ENCODE measurements at places on chromosomes 4 and X.

- DNase-seq = peak; percentile 7
Measured at GRCh38 chrX:102624105-102624504, 24.8 kb downstream of the ARMCX5 start.

GRCh38 chr4:154731756-154732155, 12.0 kb upstream of the LRAT start:
- no peak for DNase-seq

DNA sequence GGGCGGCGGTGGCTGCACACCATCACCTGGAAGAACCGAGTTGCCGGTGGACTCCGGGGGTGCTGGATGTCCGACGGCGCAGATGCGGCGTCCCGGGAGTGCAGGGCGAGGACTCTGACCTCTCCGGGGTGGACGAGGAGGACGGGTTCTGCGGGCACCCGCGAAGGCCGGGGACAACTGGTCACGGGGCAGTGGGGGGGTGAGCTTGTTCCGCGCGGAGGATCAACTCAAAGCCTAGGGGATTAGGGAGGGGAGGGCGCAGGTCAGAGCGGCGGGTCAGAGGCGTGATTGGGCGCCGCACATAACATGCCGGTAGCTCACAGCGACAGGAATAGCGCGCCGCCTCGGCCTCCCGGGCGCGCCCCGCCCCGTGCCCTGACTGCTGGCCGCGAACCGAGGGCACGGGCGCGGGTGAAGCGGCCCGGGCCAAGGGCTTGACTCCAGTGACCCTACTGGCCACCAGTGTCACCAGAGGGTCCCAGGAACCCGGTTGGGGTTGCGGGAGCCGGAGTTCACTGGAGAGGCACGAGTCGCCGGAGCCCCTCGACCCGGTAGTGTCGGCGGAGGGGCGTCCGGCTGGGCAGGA, at the start of gene KLHL34:
KLHL34 (minus strand) TSS at position 179 of the 586 bp plus-strand sequence. CDS start 542 bp downstream, outside the sequence.
- no peak for DNase-seq

GRCh38 chr4:87521757-87522374, 7.3 kb downstream of the SPARCL1 start:
- no peak for DNase-seq

DNA sequence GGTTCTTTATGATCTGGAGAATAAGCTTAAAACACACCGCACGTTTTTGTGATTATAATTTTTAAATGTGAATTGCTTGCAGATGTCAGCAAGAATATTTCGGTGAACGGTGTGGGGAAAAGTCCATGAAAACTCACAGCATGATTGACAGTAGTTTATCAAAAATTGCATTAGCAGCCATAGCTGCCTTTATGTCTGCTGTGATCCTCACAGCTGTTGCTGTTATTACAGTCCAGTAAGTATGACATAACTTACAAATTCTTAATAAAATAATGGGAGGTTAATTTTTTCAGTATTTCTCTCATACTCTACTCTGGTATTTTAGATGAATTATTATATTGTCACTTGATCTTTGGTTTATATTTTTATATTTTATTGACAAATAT, 5.4 kb downstream of the AREG start:
- DNase-seq = no peak

DNA sequence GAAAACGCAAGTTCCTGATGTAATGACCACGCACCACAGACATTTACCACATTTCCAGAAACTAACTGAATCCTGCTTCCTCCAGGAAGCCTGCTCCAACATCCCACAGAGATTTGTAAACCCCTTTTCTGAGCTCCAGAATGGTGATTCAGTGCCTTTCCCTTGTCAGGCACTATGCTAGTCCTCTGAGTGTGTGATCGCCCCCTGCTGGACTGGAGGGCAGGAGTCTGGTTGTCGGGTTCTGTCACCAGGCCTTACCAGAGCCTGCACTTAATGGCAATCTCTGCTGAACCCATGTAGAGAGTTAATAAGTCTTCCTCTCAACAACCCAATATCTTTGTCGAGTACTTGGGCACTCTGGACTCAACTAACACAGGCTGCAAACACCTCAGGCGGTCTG, 14.5 kb upstream of the KDM5C start:
- no peak for DNase-seq

GRCh38 chr4:144179152-144179739, 38.7 kb upstream of the GYPA start:
- DNase-seq = no peak

- no peak for DNase-seq
Measured at GRCh38 chr4:38860788-38861424, 4.3 kb upstream of the TLR6 start.

- DNase-seq = no peak
Measured at GRCh38 chr4:102860611-102861324, 8.0 kb upstream of the CISD2 start.

- DNase-seq = no peak
Measured at GRCh38 chr4:103032574-103032973, 13.1 kb upstream of the SLC9B1 start.

- DNase-seq = no peak
Measured at GRCh38 chr4:184616633-184617551, 32.4 kb downstream of the CASP3 start.

- DNase-seq = peak; percentile 26
Measured at GRCh38 chr4:85491527-85491926, 16.6 kb downstream of the ARHGAP24 start.

DNA sequence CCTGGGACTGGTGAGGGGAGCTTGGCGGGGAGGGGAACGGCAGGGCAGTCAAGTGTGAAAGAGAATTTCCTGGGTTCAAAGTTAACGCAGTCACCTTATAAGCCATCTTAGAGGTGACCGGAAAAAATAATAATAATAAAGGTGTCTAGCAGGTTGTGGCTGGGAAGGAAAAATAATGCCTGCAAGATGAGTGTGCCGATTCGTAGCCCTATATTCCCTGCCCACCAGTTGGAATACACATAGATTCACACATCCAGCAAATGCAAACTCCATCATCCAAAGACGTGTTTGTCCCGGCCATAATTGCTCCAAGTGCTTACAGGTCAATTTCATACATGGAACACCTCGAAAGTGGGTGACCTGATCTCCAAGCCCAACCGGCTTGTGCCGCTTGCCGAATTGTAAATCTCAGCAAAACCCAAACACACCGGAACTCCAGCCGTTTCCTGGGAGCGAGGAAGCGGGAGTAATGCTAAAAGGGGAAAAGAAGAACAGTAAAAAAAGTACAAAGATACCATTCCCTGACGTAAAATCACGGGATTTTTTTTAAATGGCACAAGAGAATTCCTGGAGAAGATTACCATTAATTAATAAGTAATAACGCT, 1.3 kb upstream of the FAT1 start:
- no peak for DNase-seq

DNA sequence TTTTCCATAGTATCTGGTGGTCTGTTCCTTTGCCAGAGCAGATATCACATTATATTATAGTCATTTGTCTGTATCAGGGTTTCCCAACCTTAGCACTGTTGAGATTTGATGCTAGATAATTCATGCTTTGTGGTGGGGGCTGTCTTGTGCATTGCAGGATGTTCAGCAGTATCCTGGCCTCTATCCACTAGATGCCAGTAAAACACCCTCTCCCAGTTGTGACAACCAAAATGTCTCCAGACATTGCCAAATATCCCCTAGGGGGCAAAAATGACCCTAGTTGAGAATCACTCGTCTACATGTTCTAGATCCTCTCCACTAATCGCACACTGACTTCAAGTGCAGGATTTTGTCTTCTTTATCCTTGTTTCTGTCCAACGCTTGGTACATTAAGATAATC, 160.8 kb downstream of the FANCB start:
- DNase-seq = no peak

DNA sequence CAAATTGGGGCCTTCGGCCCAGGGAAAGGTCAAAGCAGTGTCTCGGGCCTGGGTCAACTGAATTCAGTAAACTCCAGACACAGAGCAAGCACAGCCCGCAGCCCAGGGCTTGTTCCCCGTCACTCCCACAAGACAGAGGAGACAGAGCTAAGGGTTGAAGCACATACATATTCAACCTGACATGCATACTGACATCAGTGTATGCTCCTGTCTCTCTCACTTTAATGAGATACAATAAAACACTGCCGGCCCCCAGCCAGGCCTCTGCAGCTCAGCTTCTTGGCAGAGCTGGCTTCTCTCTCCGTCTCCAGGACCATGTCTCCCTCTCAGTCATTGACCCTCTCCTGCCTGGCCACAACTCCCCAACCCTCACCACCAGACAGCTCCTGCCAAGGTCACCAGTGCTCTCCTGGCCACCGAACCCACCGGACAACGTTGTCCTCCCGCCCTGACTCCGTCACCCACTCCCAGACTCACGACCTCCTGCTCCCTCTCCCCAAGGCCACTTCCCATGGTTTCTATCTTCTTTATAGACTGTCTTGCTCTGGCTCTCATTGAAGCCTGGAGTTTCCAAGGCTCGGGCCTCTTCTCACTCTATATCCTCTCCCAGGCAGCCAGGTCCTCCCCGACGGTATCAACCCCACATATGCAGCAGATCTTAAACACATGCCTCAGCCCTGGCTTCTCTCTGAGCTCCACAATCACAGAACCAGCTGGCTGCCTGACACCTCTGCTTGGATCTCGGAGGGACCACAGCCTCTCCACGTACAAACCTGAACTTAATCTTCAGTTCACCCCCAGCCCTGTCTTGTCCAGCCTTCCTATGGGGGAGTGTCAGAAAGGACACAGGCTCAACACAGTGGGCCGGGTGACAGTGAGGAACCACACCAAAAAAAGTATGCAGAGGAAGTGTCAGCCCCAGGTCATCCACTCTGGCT, 67.7 kb upstream of the C4orf50 start:
- DNase-seq = no peak

DNA sequence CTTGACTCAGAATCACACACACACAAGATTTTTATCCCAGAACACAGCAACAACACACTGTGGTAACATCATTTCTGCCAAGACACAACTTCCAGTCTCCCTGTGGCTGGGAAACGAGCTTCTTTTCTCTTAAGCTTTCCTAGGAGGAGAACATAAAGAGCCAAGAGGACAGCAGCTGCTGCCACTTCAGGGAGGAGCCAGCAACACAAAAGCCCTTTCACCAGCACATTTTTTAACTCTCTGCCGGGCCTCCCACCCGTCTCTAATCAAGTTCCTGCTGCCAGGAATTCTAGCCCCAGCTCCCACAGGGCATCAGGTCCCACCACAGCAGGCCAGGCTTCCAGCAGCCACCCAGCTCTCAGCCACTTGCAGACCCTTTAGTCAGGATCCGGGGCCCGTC, 22.4 kb downstream of the FAT1 start:
- peak; percentile 49 for DNase-seq

DNA sequence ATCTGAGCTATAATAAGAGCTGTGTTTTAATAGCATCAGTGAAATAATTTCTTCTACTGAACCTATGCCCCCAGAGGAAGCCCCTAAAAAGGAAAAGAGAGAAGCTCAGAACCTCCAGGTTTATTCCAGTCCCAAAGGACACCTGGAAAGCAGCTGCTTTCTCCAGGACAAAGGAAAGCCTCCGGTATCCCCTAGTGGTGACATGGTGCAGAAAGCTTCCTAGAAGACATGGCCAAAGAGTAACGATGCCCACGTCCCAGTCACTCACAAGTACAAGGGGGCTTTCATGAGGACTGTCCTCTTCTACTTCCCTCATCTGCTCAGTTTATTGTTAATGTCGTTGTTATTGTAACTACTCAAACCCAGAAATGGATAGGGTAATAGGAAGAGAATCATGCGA, 343.9 kb downstream of the UNC5C start:
- no peak for DNase-seq

- no peak for DNase-seq
Measured at GRCh38 chr4:1210971-1211370, 38.0 kb downstream of the CTBP1 start.

DNA sequence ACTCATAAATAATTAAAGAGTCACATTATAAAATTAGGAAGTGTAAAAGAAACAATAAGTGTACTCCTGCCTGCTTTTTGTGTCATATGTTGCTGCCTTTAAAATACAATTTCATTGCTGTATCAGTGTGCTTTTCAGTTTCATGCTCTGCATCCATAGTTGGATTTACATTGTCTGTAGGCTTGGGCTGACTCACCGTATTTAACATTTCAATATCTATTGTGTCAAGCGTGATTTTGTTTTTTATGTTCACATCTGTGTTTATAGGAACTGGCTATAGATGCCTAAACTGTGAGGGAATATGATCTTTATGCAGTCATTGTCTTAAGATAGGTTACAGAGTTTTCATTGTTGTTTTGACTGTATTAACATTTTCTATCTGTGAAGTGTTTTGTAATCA, 18.1 kb downstream of the CCSER1 start:
- DNase-seq = no peak

DNA sequence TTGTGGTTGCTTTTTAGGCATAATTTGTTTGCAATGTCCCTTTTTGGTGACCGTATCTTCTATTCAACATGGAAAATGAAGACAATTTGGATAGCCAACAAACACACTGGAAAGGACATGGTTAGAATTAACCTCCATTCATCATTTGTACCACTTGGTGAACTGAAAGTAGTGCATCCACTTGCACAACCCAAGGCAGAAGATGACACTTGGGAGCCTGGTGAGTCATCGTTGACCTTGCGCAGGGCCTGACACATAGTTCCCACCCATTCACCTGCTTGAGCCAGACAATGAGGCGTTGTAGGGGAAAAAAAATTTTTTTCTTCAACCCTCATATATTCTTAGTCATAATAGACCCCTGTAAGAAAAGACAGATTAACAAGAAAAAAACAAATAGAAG, 32.4 kb downstream of the EGF start:
- no peak for DNase-seq

DNA sequence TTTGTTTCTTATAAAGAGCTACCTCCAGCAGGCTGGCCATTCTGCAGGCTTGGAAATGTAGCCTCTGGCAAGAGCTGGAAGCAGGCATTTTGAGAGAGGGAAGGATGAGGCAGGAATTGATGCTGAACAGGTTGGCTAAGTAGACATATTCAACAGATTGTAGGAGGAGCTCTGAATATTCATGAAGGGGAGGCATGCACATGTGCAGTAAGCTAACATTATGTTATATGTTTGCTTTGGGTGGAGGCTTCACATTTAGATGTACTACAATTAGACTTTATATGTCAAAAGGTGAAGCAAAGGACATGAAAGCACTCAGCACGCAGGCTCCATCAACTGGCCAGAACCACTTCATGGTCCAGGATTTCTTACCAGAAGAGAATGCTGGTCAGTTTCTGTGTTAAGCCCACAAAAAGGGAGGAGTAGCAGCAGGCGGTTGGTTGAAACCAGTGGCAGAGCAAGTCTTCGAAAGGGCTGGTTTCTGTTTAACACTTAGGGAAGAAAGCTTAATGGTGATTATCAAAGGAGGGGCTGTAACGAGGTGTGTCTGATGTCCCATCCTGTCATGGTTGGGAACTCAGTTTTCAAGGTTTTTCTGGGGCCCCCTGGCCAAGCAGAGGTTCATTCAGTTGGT, 54.8 kb downstream of the FGFBP1 start:
- DNase-seq = no peak

DNA sequence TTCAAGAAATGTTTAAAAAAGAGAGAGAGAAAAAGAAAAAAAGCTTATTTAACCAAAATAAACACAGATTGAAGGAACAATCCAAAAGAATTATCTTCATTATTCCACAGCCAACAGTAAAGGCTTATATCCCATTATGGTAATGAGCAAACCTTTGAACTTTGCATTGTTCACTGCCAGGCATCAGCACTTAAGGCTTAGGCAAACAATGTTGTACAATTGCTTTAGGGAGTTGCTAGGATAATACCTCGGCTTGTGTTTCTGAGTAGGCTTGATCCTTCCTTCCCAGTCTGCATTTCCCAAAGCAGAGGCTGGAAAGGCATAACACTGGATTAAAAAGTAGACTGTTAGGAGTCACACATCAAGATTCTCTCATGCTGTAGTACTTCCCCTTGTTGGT, 352.7 kb upstream of the IGFBP7 start:
- DNase-seq = no peak

Measured in left lung (tissue), 14 donors.